Renal cortex interstitium (tissue), 15 donors: ENCODE measurements at places on chromosomes 12 and 14.

DNA sequence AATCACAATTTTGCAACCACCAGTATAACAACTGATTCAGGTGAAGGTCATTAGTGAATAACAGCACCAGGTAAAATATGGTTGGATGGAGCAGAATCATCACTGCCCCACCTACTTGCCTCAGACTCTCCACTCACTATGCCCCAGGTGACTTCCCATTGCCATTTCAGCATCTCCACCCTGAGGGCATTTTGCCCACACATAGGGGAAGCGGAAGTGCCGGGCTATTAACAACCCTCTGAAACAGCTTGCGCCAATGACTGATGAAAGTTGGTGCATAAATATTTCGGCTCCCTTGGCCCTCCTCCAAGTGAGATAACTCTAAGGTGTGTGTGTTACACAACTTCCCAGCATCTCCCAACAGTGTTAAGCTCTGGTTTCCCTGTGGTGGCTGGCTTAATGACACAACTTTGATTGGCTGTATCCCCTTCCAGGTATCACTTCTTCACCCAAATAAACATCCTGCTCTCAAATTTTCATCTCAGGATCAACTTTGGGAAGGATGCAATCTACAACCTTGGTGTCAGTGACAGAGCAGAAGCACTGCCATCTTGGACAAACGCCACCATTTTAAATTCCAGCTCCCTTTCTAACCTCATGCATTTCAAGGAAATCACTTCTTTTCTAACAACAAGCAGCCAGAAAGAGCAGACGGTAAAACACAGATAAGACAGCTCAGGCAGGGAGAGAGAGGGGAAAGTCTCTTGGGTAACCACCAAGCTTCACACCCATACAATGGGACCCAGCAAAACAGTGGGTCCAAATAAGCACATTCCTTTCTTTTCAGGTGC, 73.6 kb upstream of the PPP2R5C start:
- no peak for DNase-seq

- DNase-seq = no peak
Observed at GRCh38 chr12:122121745-122122144, 43.2 kb downstream of the MLXIP start.

- DNase-seq = no peak
Observed at GRCh38 chr14:105193916-105194782, 13.0 kb upstream of the NUDT14 start.

GRCh38 chr12:25717552-25717951, 164.5 kb upstream of the LMNTD1 start:
- no peak for DNase-seq

DNA sequence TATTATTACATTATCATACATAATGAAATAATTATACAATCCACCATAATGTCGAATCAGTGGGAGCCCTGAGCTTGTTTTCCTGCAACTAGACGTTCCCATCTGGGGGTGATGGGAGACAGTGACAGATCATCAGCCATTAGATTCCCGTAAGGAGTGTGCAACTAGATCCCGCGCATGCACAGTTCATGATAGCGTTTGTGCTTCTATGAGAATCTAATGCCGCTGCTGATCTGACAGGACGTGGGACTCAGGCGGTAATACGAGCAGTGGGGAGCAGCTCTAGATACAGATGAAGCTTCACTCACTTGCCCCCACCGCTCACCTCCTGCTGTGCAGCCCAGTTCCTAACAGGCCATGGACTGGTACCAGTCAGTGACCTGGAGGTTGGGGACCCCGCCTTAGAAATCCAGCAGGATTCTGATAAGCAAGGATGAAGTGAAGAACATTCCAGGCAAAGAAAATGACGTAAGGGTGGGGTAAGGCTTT, 204.6 kb downstream of the ETV6 start:
- DNase-seq = no peak

DNA sequence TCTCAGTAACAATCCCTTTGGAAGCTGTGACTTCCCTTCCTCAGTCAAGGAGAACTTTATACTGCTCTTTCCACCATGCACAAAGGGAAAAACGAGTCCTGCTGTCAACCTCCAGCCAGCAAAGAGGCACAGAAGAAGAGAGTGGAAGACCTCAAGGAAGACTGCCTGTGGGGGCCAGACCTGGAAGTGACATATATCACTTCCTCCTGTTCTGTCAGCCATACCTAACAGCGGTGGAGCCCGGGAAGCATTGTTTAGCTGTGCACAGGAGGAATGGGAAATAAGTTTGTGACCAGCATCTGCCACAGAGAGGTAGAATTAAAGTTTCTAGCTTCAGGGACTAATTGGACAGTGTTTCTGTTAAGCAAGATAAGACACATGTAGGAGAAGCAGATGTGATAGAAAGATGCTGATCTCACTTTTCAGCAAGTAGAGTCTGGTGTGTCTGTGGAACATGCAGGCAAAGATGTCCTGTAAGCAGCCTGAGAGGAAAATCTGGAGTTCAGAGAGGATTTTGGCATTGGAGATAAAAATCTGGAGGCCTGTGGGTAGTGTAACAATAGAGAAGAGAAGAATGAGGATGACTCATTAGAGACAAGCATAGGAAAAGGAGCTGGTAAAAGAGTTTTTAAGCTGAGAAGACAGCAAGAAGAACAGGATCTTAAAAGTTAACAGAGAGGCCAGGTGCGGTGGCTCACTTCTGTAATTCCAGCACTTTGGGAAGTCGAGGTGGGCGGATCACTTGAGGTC, 141.6 kb upstream of the CPSF6 start:
- no peak for DNase-seq

DNA sequence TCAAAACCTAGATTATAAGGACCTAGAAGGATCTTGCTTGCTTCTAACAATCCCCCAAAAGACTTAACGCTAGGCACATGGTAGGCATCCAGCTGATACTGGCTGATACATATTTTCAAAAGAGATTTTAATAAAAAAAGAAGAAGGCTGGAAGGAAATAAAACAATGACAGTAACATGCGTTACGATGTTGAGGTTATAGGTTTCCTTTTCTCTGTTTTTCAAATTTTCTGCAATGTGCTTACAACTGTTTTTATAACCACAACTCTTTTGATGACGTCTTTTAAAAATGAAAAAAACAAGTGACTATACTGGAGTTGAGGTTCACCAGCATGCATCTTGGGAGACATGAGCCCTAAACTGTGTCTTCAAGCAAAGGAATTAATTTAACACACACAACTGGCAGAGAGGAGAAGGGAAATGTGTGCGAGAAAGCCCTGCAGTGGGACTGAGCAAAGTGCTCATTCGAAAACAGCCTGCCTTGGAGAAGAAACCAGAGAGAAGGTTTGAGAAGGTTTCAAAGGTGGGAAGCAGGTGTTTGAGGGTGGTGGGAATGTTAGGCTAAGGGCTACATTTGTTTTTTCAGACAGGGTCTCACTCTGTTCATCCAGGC, 80.4 kb downstream of the DUSP16 start:
- DNase-seq = no peak

DNA sequence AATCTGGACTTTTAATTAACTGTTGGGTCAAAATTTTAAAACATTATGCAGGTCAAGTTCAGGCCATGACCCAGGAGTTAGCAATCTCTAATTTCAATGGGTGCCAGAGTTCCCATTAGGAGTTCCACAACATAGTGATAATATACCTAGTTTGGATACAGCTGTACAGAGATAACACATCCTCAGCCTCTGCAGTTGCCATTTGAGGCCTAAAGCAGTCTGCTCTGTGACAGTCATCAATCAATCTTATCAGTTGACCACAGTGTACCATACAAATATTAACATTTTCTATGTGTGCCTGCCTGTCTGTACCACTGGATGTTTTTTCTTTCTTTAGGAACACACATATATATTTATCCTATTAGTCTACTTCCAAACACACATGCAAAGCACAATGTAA, 54.0 kb upstream of the BBS10 start:
- DNase-seq = no peak

DNA sequence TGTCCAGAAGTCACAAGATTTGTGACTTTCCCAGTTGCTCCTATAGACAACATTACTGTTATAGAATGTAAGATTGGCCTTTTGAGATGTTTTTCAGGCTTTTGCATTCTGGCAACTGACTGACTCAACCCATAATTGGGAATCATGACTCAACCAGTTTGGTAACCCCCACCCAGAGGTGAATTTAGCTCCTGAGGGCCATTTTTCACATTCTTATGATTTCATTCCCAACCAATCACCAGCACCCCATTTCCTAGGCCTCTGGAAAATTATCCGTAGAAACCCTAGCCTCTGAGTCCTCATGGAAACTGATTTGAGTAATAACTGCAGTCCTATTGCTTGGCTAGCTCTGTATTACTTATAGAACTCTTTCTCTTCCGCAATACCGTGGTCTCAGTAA, 626.0 kb upstream of the SEL1L start:
- no peak for DNase-seq

- DNase-seq = no peak
Observed at GRCh38 chr14:66284346-66284745, 201.8 kb upstream of the CCDC196 start.

- DNase-seq = no peak
Observed at GRCh38 chr14:101446387-101446969, 114.8 kb upstream of the DIO3 start.

DNA sequence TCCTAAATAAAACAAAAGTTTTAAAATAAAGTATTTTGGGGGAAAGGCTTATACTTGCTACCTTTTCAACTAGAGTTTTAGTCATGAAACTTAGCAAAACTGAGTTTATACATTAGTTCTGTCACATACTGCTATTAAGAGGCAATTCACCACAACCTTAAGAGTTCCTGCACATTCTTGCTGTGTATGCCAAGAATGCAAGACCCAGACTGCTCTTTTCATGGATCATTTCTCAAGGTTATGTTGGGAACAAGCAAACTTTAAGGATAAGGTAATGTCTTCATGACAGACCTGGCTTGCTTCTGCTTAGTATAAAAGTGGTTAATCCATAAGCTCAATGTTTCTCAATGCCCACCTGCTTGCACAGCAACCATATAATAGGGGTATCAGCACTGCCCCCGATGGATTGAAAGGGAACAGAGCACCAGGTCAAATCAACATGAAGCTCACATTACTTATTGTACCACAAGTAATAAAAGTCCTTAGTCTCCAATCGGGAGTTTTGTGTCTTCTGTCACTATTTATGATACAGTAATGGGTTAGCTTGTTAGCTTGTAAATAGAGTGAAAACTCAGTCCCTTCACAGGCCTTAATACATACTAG, 67.6 kb downstream of the KIF21A start:
- DNase-seq = no peak

GRCh38 chr12:42266579-42267230, 28.7 kb upstream of the YAF2 start:
- DNase-seq = no peak
